Peyer's patch (tissue), 4 donors: ENCODE measurements at places on chromosomes 5 and 9.

DNA sequence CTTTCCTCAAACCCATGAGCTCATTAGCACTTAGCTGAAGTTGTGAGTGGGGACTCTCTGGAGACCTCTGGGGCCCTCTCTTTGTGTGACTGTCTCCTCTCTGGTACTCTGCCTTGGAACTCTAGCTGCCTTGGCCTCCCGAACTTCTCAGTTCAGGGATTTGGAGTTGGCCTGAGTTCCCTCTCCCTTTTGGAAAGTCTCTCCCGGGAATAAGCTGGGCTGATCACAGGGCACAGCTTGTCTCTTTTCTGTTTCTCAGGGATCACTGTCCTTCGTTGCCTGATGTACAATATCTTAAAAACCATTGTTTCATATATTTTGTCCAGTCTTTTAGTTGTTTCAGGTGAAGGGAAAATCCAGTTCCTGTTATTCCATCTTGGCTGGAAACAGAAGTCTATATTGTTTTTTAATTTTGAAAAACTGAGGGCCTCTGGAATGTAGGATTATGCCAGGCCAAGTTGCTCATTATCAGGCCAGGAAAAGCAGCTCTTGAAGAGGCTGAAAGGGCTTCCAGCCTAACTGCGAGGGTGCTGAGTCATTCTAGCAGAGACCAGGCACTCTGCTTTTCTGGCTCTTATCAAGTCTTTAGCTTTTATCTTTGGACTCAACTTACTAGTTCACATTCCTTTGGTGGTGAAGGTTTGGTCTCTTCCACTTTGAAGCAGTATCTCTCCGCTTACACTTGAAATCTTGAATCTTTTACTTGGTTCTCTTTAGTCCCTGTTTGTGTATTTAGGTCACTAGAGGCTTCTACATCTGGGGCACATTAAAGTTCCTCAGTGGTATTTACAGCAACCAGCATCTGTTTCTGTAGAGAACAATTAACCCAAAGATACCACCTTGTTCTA lies 8.4 kb upstream of the RGS3 start:
- no peak for DNase-seq

- DNase-seq, result no peak
These were observed 4.2 kb downstream of the FREM1 start for GRCh38 chr9:14906000-14906399.

DNA sequence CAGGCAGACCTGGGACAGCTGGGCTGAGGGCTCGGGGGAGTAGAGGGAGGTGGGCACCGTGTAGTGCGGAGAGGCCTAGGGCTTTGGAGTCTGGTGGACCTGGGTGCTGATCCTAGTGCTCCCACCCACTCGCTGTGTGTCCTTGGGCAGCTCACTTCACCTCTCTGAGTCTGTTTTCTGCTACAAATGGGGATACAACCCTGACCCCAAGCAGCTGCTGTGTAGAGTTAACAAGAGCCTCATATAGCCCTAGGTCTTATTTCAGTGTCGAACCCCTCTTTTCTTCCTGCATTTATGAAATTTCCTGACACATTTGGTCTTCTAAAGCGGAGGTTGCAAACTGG lies 16.4 kb downstream of the ERGIC1 start:
- no peak for DNase-seq

DNA sequence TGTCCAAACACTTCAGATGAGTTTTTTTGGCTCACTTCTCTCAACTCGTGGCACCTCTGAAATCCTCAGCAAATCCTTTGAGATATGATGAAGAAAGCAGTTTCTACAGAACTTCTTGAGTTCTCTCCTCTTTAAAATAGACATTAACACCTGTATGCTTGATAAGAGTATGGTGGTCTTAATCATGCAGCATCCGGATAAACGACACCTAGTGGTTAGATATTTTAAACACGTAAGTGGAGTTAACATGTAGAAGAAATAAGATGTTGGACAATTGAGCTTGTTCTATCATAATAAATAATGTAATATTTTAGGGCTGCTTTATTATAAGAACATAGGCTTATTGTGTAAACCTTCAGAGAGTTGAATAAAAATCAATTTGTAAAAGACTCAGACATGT lies 324.8 kb downstream of the CYLC2 start:
- no peak for DNase-seq

GRCh38 chr9:91716815-91717214 lies 233.2 kb downstream of the ROR2 start:
- DNase-seq, result no peak

DNA sequence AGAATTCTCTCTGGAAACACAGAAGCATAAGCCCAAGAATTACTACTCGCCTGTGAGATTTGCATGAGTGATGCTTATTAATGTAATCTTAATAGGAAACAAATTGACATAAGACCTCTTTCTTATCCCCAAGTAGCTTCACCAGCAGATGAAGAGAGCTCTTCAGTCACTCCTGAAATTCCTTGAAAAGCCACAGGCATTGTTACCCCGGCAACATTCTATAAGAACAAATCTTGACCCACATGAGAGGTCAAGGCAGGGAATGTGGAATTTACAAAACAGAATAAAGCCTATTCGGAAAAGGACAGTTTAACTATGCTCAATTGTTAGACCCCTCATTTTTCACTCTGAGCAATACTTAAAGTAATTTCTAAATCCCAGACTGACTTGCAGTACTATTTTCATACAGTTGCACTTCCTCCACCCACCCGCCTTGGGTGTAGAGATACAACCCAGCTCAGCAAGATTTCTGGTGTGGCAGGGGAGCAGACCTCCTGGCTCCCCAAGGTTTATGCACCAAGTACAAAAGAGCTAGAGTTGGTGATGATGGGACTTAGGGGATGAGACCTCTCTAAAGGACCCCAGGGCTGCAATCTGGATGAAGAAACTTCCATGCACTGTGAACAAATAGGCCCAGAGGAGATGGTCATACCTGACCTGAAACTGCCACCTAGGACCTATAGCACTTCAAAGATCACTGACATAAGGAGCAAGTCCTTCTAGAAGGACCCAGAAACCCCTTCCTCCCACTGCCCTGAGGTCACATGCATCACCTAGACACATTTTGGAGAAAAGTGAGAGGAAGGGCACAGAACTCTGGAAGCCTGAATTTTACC lies 242.1 kb downstream of the ZNF608 start:
- DNase-seq, result no peak

DNA sequence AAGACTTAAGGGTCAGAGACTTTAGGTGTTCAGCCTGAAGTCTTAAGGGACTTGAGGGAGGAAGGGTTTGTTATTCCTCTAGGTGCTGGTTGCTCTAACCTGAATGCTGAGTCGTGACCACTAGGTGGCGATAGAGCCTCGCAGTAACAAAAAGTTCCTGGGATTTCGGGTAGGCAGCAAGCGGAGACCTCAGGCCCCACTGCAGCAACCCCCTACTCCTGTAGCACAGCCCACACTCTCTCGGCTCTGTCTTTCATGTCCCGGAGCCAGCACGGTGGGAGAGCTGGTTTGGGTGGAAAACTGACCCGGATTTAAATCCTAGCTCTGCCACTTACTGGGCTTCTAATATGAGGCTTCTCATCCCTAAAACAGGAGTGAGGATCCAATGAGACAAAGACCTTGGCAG lies 100.3 kb upstream of the PANK3 start:
- DNase-seq, result peak; percentile 58
